ENCODE measurements at places on chromosomes 16 and 17.

DNA sequence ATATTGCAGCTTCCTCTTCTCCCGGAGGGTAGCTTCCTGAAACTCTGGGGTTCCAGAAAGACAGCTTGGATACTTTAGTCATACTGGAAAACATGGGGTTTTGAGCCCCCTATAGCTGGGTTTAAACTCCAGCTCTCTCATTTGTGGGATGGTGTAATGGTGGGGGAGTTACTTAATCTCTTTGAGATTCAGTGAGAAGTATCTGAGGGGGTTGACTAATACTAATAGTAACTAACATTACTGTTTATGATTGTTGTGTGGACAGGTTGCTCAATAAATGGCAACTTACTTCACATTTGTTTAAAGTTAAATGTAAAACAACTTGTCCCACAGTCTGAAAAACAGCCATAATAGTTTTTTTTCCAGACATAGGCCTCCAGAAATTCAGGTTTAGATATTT, 5.1 kb upstream of the SUZ12 start:
- DNase-seq: peak; percentile 10

DNA sequence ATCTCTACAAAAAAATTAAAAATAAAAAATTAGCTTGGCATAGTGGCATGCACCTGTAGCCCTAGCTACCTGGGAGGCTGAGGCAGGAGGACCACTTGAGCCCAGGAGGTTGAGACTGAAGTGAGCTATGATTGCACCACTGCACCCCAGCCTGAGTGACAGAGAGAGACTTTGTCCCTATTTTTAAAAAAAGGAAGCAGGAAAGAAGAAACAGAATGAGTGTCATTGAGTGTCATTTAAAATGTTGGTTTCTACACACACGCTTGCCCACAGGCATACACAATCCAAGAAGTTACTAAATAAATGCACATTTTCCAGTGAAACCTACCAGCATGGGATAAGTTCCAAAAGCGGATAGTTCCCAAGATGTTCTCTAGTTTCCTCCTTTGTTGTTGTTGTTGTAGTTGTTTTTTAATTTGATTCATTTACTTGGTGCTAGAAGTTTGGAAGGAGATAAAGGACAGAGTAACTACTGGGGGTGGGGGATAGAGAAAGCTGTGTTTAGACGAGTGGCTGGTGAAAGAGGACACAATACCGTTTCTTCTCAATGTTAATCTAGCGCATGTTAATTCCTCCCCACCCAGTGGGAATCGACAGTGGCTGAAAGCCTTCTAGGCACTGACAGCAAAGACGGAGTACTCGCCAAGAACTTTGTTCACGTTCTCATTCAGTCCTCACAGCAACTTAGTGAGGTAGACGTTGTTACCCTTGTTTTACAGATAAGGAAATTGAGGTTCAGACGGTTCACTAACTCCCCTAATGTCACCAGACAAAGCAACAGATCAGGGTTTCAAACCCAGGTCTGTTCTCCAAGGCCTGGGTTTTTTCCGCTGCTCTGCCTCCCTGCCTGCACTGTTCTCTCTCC, 17.3 kb downstream of the MRPS23 start:
- DNase-seq: no peak

DNA sequence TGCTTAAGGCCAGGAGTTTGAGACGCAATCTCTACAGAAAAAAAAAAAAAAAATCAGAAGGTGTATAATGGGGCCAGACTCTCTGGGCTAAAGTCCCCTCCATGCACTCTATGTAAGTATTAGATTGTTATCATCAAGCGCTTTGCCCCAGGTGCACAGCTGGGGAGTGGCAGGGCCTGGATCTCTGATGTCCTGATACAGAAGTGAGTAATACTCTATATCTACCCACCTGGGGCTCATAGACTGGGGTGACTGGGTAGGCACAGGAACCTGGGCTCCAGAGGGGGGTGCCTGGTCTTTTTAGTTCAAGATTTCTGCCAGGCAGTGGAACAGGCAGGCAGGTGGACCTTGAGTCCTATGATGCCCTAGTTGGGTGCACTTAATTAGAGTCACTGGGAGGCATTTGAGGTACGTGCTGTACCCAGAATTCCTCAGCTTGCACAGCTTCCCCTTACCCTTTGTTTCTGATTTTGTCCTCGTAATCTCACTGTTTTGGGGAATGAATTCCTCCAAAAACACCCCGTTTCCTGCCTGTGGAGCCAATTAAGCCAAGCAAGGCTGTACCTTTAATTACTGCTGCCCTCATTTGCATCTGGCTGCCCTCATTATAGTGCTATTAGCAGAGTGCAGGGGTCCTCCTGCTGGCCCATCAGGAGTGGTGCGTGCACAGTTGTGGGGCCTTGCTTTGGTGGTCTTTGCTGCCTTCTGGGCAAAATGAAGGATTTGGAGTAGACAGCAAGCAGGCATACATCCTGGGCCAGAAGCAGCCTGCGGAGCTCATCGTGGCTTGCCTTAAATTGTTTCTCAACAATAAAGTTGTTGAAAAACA, 239.0 kb downstream of the SNX29 start:
- no peak for DNase-seq

- DNase-seq: no peak
Measured at GRCh38 chr16:23949630-23950290, 114.0 kb downstream of the PRKCB start.

GRCh38 chr17:7582396-7583252, 1.0 kb upstream of the MPDU1 start:
- no peak for DNase-seq

DNA sequence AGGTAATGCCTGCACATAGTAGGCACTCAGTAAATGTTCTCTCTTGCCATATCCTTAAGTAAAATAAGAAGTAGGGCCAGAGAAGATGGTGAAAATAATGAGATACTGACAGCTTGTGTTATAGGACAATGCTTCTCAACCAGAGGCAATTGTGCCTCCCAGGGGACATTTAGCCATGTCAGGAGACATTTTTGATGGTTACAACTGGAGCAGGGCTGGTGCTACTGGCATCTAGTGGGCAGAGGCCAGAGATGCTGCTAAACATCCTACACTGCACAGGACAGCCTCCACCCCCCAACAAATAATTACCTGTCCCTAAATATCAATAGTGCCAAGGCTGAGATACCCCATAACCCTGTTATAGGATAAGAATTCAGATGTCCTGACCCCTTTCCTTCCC, 1.7 kb downstream of the RAD51D start:
- peak; percentile 23 for DNase-seq

GRCh38 chr17:77513045-77513444, 372.3 kb downstream of the SEC14L1 start:
- no peak for DNase-seq

DNA sequence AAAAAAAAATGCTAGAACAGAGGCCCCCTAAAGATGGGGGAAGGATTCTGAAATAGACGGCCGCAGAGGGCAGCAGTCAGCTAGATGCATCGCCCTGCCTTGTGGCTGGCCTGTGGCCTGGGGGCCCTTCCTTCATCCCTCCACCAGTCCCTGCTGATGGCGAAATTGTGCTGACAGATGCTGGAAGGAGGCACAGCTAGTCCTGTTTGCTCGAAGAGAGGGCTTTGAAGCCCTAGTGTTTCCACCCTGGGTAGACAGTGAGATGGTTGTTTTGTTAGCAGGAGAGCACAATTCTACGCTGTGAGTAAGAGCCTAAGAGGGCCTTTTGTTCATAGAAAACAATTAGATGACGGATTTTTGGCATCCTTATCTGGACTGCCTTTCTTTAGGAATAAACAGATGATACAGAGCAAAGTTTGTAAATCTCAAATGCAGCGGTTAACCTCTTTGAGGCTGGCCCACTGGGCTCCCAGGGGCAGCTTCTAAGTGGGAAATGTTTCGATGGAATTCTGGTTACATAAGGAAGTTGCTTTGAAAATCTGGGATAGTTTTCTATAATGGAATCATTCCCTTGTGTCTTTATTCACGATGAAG, 23.0 kb downstream of the VPS35L start:
- no peak for DNase-seq

- DNase-seq: no peak
Measured at GRCh38 chr16:55832773-55833691, at the start of gene CES1. CES1 (minus strand) TSS chr16:55833096; CDS start chr16:55833055, 41 bp downstream.

GRCh38 chr17:12850996-12851395, 61.7 kb downstream of the ARHGAP44 start:
- DNase-seq: no peak

DNA sequence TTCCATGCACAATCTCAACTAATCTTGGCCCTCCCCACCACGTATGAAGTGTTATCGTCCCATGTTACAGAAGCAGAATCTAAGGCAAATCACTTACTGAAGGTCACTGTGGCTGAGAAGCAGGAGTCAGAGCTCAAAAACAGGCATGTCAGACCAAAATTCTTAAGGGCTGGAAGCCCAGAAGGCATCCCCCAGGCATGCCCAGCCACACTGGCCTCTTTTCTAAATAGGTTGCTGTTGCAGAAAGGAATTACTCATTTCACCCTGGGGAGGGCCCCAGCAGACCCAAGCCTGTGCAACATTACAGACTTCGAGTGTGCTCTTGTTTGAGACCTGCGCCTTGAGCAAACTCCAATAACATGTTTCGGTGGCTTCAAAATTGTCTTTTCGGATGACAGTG, 194.1 kb downstream of the RBFOX1 start:
- DNase-seq: no peak

GRCh38 chr16:73473713-73474112, 425.8 kb upstream of the ZFHX3 start:
- DNase-seq: no peak

DNA sequence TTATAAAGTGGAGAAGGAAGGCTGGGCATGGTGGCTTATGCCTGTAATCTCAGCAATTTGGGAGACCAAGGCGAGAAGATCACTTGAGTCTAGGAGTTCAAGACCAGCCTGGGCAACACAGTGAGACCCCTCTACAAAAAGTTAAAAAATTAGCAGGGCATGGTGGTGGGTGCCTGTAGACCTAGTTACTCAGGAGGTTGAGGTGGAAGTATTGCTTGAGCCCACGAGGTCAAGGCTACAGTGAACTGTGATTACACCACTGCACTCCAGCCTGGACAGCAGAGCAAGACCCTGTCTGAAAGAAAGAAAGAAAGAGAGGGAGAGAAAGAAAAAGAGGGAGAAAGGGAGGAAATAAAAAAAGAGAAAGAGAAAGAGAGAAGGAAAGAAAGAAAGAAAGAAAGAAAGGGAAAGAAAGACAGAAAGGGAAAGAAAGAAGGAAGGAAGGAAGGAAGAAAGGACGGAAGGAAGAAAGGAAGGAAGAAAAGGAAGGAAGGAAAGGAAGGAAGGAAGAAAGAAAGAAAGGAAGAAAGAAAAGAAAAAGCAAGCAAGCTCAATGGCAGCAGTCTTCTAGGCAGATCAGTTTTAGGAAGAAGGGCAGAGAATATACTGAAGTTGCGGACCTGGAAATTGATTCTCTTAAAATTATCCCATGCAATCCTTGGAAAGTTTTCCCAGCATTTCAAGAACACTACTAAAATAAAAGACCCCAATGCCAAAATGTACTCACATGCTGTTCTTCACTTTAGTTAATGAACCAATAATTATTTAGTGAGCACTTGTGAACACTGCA, 53.0 kb downstream of the IKZF3 start:
- no peak for DNase-seq

DNA sequence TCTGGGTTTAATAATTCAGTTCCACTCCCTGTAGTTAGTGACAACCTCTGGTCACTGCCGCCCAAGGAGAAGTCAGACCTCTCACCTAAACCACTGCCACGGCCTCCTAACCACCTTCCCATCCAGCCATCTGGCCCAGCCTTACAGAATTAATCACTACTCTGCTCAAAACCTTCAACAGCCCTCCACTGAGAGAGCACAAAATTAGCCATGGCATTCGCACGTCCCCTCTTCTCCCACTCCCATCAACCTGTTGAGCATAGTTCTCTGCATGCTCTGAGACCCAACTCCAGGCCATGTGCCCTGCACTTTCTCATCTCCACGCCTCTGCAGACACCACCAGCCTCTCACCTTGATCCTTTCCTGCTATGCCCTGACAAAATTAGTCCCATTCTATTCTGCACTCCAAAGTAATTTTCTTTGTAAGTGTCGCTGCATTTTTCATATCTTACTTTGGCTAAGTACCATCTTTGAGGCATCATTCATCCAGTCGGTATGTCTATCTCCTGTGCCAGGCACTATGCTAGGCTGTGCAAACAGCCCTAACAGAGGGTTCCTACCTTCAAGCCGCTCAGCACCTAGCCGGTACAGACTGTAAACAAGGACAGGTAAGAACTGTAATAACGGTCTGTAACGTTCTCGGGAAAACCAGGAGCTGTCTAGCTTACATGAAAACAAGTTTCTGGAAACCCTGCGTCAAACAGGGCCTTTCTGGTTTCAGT, 963 bp downstream of the COPRS start:
- DNase-seq: no peak

GRCh38 chr17:46869296-46869695, 17.9 kb downstream of the WNT9B start:
- no peak for DNase-seq

- DNase-seq: no peak
Measured at GRCh38 chr17:28151001-28151400, 108.5 kb downstream of the NLK start.

DNA sequence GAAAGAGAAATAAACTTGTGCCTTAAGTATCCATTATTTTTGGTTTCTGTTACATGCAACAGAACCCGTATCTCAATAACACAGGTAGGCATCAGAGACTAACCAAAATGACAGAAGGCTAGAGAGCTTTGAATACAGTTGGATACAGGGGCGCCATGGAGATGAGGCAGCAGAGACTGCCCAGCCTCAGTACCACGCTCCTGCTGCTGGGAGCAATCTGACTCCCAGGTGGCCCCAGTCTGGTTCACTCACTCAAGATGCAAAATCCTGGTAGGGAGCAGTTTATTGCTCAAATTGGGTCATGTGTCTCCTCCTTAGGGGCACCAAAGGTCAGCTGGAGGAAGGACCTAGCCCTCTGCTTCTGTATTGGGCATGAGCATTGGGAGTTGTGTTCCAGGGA, 218.9 kb downstream of the USP22 start:
- no peak for DNase-seq

DNA sequence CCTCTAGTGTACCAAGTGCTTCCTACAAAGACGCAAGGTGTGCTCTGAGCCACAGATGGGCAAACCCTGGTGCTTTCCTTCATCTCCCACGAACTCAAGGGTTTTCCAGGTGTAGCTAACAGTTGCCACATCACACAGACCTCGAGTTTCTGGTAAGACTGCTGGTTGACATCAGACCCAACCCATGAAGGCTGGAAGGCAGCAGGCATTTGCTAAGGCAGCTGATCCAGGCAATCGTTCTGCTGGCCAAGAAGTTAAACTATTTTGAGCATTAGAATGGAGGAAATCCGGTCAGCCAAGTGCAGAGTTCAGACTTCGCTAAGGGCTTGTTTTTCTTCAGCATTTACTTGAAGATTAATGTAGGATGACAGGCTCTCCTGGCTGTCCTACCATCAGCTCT, 11.5 kb downstream of the HAS3 start:
- DNase-seq: no peak

GRCh38 chr16:17205279-17206211, 265.2 kb downstream of the XYLT1 start:
- peak; percentile 87 for DNase-seq

GRCh38 chr17:78357672-78358537, 2.0 kb downstream of the SOCS3 start:
- no peak for DNase-seq

GRCh38 chr17:40646791-40647623, 611 bp downstream of the SMARCE1 start:
- DNase-seq: peak; percentile 43

DNA sequence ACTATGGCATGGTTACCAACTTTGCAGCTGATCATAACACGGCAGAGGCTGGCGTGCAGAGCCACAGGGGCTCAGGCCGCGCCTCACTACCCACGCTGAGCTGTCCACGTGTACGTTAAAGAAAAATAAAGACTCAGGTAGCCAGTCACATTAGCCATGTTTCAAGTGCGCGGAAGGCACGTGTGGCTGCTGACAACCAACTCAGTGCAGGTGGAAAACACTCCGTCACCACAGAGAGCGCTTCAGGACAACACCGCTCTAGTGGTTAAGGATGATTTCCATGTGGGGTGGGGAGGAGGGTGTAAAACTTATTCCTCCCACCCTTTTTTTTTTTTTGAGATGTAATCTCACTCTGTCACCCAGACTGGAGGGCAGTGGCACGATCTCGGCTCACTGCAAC, 33.8 kb downstream of the ZCCHC14 start:
- DNase-seq: no peak

Measured in IMR-90 (cell line).